ENCODE measurements at places on chromosomes 5 and 9.

GRCh38 chr9:84138541-84138940, 157.9 kb downstream of the RMI1 start:
- DNase-seq, result no peak

DNA sequence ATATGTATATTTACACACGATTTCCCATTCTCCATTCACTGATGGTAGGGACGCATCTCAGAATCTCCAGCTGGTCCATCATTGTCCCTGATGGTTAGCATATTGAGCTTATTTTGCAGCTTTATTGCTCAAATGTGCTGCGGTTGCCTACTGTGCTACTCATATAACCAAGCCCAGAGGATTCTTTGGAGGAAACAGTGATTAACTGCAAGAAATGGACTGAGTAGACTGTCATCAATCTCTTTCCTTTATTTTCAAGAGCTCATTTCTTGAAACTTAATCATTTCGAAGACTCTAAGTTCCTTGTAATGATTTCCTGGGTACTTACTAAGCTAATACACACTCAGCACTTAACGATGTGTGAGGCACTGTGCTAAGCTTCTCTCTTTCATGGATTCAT, 119.0 kb downstream of the MAT2B start:
- no peak for DNase-seq

GRCh38 chr9:110028676-110029075, 179.3 kb downstream of the C9orf152 start:
- DNase-seq, result no peak

DNA sequence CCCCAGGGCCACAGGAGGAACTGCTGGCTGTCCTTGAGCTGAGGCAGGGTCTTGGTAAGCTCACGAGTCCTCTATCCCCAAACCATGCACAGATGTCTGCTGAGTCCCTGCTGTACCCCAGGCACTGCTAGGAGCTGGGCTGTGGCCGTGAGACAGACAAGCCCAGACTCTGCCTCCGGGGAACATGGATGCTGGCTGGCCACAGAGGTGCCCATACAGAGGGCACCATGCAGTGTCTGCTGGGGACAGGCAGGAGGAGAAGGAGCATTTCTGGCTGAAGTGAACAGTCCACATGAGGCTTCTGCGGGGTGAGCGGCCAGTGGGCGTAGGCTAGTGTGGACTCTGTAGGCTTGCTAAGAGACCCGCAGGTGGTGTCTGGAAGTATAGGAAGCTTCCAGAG, 4.8 kb upstream of the SEC16A start:
- DNase-seq, result no peak

DNA sequence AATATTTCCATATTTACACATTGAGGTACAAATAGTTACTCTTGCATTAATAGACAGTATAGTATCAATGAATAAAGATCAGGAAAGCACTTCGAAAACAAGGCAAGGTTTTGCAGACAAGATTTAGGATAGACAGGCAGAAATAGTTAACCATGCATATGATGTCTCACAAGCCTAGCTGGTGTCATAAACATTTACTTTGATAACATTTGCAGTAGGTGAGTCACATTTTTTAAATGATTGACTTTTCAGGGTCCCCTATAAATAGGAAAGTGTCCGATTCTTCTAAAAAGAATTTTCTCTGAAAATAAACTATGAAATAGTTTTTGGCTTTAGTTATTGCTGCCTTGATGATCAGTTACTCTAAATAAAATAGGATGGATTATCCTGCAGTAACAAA, 162.1 kb downstream of the SNX18 start:
- no peak for DNase-seq

DNA sequence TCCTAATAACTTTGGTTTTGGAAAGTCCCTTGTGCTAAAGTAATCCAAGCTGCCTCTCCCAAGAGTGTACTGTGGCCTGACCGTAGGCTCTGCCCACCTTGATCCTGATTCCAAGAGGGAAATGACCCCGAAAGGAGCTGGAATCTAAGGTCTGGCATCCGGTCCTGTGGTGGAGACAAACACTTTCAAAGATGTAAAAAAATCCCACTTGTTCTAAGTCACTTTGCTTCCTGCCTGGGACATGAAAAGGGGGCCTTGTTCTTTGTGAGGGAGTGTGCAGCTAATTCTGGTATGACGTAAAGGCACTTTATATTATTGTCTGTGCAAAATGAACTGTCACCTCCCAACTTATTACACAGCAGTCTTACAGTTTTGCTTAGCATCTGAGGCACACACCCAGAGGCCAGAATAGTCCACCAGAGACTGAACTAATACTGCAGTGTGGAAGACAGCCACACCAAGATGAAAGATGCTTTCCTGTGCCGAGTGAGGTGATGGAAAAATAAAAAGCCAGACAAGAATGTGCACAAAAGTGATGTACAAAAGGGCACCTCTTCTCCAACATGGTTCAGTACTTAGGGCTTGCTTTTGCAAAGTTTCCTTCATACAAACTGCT, 128.7 kb downstream of the SLC12A2 start:
- DNase-seq, result no peak

DNA sequence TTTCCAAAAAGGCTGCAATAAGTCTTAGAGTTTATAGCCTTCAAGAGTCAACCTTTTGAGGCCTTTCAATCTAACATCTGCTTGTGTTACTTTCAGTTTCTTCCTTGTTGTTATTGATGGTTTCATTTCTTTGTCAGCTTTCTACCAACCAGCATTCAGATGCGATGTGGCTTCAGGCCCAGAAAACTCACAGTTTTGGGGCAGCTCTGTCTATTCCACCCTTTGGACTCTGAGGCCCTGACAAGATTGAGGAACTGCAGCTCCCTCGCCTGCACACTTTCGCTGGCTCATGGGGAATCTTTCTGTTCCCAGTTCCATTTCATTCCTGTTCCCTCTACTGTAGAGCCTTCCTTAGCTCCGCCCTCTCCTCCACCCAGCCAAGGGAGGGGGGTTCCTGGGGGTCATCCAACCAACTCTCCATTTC, 13.3 kb upstream of the WHRN start:
- no peak for DNase-seq

DNA sequence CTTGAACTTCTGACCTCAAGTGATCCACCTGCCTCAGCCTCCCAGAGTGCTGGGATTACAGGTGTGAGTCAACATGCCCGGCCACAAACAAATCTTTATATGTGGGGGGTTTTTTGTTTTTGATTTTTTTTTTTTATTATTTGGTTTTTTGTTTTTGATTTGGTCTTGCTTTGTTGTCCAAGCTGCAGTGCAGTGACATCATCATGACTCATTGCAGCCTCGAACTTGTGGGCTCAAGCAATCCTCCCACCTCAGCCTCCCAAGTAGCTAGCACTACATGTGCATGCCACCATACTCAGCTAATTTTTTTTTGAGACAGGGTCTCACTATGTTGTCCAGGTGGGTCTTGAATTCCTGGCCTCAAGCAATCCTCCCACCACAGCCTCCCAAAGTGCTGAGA, 42.4 kb downstream of the ALDH7A1 start:
- DNase-seq, result no peak

- DNase-seq, result peak; percentile 24
These were observed 100.3 kb downstream of the NSG2 start for GRCh38 chr5:174145821-174146220.

GRCh38 chr9:132994410-132995120, 16.1 kb downstream of the GFI1B start:
- DNase-seq, result no peak

DNA sequence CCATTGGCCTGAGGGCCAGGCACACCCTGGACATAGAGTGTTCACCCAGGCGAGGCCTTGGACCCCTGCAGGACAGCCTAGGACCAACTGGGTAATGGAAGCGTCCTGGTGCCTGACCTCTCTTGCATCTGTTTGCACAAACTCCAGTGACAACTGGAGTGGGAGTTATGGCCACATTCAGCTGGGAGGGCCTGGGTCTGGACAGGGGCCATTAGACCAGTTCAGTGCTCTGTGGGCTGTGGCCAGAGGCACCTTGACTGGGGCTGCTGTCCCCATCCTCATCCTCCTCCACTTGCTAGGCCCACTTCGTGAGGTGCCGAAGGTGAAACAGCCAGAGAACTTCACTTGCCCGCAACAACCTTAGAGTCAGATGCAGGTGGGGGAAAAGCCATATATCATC, 372.7 kb upstream of the IRX1 start:
- DNase-seq, result no peak

DNA sequence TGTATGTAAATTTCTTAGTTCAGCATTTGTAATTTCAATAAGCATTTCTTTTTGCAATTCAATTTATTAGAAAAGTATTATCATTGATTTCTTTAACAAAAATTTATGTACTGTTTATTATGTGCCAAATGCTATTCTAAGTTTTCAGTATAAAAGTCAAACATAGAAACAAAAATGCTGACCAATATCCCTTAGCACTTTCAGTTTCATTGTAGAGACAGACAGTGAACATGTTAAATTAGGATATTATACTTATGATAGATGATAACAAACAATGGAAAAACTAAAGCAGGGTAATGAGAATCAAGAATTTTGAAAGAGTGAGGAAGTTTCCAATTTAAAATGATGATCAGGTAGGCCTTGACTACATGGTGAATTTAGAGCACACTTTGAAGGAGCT, 1106.0 kb downstream of the TAF11L14 start:
- no peak for DNase-seq

GRCh38 chr9:136667214-136667939, 4.7 kb downstream of the EGFL7 start:
- no peak for DNase-seq

DNA sequence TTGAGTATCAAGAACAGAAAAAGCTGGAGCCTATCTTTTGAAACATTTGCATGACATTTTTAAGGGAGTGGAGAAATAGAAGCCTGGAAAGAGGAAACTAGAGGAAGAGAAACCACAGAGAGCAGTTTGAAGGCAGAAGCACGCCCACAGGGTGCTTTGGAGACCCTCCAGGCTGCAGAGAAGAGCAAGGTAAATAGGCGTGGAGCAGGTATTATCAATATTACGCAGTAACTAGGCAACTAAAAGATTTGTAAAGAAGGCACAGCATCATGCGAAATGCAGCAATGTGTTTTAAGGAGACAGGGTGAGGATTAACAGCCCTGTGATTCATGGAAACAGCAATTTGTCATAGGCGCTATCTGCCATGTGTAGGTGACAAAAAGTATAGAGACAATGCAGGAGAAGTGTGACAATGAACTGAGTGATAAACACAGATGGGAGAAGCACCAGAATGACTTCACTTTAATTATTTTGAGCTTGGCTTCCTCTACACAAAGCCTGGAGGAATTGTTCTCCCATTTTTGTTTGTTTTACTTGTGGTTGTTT, 281.2 kb downstream of the BRINP1 start:
- DNase-seq, result no peak

- no peak for DNase-seq
These were observed 68.1 kb downstream of the AOPEP start for GRCh38 chr9:94794476-94795167.

DNA sequence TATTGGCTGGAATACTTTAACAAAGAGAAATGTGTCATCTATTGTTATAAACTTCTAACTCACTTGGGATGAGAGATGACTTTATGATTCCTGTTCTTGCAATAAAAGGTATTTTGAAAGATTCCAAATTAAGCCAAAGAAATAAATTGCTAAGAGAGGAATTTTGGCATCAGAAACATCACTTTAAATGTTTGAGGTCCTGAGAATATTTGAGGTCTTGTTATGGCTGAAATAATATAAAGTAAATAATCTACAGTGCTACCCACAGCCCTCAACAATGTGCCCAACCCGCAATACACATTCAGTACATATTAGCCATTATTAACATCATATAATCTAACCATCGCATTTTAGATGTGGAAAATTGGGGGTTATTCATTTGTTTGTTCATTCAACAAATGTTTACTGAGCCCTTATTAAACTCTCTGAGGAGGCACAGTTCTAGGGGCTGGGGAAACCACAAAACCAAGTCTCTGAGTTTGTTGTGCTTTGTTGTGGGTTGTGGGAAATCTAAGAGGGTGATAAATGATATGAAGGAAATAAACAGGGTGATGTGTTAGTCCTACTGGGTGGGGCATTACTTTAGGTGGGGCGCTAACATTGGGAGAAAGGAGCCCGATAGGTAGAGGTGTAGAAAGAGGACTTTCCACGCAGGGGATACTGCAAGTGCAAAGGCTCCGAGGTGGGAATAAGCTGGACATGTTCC, 135.2 kb upstream of the CLINT1 start:
- DNase-seq, result no peak

DNA sequence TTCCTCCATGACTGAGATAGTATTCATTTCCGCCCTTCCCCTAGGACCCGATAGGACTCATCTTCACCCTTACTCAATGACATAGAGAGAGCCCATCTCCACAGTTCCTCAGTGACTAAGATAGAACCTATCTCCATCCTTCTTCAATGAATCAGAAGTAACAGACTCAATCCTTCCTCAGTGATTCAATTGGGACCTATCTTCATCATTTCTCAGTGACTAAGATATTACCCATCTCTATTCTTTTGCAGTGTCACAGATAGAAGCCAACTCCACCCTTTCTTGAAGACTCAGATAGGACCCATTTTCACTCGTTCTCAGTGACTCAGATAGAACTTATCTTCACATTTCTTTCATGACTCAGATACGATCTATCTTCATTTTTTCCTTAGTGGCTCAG, 164.6 kb downstream of the FBXO4 start:
- no peak for DNase-seq

- DNase-seq, result no peak
These were observed 265.0 kb downstream of the KIF4B start for GRCh38 chr5:155278532-155278931.

DNA sequence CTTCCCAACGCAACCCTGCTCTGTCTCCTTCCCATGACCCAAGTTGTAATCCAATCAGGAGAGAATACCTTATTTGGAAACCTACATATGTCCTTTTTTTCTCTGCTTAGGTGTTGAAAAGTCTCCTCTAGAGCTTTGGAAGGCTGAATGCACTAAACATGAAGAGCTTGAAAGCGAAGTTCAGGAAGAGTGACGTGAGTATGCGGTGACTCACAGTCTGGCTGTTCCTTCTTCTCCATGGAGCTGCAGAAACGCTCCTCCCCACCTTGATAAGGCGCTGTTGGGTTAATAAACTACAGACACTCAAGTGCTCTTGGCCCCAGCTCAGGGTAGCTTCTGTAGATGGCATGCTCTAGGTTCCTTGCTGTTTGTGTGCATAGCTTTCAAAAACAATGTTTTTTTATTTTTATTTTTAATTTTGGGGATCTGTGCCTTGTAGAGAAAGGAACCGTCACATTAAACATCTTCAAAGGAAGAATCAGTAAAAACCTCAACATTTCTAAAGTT, 30.7 kb downstream of the RAI14 start:
- DNase-seq, result no peak

- DNase-seq, result peak; percentile 59
These were observed 4.6 kb downstream of the NRG2 start for GRCh38 chr5:140038373-140038957.

DNA sequence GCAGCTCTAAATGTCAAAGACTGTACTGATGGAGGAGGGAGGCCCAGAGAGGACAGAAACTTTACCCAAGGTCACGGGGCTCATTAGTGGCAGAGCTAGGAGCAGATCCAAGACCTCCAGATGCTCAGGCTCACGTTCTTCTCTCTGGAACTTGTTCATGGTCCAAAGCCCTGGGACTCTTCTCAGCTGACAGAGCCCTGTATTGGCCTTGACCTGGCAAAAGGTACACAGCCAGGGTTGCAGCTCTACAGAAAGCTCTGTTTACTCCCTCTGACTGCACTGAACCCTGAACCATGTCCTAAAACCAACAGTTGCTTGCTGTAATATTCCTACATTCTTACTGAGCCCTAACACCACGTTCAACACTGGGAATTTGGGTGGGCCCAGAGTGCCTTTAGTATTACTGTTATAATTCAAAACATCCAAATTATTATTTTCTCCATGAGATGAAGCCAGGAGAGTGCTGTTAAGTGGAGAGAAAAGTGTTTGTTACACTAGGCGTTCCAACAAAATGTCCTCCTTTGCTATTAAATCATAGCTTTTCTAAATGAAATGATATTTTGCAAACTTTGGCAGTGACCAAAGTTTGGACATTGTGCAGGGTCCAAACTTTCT, 602.4 kb upstream of the CLINT1 start:
- no peak for DNase-seq

Data from NCI-H1105 treated with DMSO at 0.1 percent for 48 hours (cell line).